Midbrain (tissue), 1 donor: ENCODE measurements at places on chromosomes 1 and 21.

DNA sequence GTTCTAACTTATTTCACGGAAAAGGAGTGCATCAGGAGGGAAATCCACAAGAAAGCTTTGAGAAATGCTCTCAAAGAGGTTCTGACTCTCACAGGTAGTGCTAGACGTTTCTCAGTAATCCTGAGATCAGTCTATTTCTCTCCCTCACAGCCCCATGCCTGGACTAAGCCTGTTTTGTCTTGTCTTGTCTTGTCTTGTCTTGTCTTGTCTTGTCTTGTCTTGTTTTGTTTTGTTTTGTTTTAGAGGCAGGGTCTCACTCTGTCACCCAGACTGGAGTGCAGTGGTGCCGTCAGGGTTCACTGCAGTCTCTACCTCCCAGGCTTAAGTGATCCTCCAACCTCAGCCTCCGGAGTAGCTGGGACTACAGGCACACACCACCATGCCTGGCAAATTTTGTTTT lies 133.3 kb upstream of the SGIP1 start:
- no peak for DNase-seq

- DNase-seq = no peak
Observed at GRCh38 chr1:42152907-42153600, at the start of gene GUCA2B. Gene GUCA2B (plus strand): TSS chr1:42153410. CDS start chr1:42153451, 41 bp downstream.

DNA sequence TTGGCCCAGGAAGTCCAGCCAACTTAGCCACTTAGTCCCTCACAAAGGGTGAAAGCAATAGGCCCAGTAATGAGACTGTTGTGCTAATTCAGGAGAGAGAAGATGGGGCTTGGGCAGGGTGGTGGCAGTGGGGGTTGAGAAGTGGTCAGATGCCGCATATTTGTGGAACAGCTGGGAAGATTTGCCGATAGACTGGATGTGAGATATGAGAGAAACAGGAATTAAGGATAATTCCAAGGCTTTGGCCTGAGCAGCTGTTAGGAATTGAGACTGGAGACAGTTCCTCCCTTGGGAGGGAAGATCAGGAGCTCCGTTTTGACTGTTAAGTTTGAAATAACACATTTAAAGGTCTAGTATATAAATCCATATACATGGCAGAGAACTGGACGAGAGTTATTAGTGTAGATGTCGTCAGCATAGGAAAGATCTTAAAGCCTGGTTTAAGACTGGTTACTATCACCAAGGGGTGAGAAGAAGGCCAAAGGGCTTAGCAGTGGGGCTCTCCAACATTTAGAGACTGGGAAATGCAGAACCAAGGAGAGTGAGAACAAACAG lies 323.7 kb upstream of the FAM78B start:
- DNase-seq = no peak

- DNase-seq = no peak
Observed at GRCh38 chr21:45427331-45428271, 22.6 kb downstream of the COL18A1 start.

DNA sequence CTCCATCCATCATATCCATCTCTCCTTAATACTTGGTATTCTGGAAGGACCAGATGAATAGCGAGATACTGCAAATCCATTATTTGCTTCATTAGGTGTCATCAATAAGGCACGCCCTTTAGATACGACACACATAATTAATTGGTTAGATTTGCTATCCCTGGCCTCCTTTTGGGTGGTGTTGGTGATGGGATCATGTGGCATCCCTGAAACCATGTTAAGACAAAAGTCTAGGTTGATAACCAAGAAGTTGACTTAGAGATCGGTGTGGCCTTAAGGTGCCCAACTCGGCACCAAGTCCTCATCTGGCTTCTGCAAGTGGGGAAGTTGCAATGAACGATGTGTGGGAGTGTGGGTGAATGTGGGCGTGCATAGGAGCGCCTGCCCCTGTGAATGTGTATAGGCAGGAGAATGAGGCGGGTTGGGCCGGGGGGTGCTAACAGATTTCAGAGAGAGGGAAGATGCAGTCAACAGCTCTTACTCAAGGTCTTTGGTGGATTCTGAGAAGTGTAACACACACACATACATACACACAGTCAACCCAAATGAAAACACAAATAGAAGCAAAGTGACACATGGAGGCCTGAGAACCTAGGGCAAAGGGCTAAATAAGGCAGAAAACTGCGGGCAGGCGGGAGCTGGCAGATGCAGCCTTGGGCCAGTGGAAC lies 415.7 kb upstream of the ESRRG start:
- DNase-seq = no peak

DNA sequence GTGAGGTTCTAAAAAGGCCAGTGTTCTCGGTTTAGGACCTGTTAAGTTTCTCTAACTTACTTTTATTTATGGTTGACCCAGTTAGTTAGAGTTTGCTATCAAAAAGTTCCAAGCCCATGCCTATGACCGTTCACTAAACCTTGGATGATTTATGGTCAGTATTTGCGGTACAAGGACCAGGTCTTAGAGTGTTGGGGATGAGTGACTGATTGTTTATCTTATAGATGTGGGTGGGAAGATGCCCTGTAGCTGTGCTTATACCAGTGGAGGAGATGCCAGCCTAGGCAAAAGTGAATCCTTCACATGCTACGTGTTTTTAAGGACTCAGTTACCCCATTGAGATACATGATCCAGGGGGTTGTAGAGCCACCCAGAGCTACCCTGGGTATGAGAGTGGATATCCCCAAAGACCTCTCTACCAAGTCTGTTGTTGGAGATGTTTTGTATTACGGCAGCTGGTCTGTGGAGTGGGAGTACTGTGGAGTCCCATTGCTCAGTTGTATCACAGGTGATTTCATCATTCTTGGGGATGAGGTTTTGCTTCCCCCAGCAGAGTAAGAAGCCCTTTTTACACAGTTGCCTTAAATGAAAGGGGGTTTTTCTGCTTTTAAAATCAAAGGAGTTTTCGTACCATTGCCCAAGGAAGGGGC lies 2.1 kb downstream of the SLC22A15 start:
- DNase-seq = peak; percentile 45

DNA sequence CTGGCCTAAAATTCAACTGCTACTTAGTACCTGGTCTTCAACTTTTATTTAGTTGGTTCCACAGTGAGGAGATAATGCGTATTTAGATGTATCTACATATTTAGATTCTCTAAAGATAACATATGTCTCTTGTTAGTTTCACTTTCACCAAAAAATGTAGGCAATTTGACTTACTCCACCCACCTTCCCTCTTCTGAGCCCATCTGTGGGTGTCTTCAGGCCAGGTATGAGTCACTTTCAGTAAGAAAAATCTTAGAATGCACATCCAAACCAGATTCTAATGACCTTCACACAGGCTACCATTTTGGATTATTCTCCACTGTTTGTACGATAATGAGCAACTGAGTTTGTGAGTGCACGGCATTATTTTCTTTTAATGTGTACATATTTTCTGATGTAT lies 501.7 kb downstream of the NEGR1 start:
- DNase-seq = no peak

GRCh38 chr1:226845624-226846023 lies 24.8 kb upstream of the PSEN2 start:
- DNase-seq = no peak

GRCh38 chr1:148160343-148161052 lies 8.4 kb upstream of the NBPF11 start:
- DNase-seq = no peak

DNA sequence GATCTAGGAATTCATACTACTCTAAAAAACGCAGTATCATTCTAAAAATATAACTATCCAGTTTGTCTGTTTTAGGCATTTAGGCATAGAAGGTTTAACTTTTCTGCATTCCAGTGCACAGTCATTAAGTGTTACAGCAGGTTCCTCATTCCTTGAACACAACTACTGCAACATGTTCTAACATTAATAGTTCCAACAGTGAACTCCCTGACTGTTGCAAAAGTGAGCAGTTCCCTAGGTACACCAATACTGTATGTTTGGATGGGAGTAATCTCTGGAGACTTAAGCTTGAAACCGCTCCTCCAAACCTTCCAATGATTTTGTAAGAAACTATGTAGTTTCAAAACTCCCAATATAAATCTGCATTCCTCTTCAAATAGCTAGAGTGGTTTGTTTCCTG lies 46.2 kb downstream of the UCHL5 start:
- DNase-seq = no peak

GRCh38 chr1:230536641-230537155 lies 105.6 kb upstream of the COG2 start:
- DNase-seq = no peak

DNA sequence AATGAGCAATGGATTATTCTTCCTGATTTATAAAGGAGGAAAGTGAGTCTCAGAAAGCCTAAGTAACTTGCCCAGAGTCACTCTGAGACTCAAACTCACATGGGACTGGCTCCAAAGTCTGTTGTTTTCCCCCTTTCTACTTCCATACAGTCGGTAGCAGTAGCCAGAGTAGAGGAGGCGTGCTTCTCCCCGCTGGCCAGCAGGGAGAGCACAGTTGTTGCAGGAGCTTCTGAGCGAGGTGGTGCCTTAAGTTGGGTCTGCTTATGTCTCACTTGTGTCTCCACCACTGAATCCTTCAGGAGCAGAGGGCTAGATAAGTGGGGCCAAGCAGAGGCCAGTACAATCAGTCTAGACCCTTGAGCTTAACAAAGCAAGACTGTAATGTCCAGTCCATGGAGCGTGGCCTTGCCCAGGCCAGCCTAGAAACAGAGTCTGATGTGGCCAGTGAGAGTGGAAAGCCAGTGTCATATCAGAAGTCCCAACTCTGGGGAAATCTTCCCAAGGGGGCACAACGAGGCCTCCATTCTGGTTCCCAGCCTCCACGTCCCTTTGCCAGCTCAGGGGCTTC lies 181.9 kb downstream of the ZSCAN20 start:
- DNase-seq = no peak

- DNase-seq = no peak
Observed at GRCh38 chr1:215119056-215119455, 36.5 kb downstream of the KCNK2 start.

DNA sequence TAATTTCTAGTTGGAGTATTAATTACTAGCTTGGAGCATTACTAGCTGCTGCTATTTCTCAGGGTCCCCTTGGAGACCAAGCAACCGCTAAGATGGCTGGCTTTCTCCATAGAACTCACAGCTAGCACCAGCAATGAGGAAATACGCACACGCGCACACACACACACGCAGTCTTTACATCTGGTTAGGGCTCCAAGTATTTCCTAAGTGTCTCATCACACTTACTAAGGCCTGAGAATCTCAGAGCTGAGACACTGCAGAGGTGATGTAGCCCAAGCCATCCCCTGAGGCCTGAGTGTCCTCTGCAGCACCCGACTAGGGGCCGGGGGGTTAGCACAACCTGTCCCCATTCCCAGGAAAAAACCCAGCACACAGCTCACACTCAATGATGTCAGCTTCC lies 42.5 kb downstream of the ITPKB start:
- DNase-seq = no peak

DNA sequence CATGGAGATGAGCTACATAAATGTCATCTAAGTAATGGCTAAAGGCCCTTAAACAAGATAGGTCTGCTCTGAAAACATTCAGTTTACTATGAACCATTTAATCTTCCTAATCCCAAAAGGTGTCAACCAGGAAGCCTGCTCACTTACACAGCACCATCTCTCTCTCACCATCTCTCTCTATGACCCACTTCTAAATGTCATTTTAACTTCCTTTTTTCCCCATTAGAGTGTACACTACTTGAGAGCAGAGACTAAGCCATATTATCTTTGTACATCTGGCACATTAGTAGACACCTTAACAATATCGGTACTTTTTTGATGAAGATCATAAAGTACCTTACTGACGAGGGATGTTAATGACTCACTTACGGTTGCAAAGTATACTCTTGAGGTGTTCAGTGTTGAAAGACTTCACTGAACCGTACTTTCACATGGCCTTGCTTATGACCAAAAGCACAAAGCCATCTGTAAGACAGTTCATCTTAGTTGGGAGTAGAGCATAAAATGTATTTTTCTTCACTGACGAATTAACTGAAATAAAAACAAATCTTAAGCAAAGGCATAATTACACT lies 25.4 kb downstream of the FBXO42 start:
- no peak for DNase-seq

DNA sequence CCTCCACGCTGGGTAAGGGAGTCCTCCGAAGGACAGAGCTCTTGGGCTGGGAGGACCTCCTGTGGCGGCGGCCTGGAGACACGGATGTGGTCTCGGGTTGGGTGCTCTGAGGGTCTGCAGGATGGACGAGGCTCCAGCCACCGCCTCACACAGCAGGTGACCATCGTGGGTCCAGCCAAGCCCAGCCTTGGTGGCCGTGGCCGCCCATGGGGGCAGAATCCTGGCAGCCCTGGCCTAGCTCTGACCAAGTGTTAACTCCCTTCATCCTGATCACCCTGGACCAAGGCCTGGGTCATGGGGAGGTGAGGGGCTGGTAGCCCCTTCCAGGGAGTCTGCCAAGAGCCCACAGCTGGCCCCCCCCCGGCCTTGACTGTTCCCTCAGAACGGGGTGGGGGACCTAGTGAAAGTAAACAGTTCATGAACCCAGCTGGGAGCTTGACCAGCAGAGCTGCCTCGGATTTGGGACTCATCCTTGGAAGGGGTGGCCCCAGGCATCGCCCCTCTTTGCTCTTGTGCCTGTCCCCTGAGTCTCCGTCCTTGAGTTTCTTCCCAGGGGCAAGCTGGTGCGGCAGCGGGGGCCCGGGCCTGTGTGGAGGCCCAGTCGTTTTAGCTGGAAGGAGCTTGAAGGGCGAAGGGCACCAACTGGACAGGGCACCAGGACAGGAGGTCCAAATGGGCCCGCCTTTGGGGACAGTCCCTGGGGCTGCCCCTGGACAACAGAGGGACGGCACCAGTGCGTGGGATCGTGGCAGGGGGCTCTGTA lies 17.8 kb downstream of the ARHGEF16 start:
- no peak for DNase-seq

DNA sequence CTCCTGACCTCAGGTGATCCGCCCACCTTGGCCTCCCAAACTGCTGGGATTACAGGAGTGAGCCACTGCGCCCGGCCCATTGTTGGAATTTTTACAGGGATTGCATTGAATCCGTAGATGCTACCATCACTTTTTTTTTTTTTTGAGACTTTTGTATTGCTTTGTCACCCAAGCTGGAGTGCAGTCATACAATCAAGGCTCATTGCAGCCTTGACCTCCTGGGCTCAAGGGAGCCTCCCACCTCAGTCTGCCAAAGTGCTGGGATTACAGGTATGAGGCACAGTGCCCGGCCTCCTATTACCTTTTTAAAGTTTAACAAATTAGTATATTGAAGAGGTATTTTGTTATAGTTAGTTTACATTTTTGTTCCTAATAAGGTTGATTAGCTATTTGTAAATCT lies 62.2 kb upstream of the SLC45A1 start:
- no peak for DNase-seq

GRCh38 chr1:158075078-158075477 lies 81.6 kb downstream of the KIRREL1 start:
- DNase-seq = no peak
